ENCODE measurements at places on chromosomes 2 and 18. TPM values are rescaled to one million over a fixed set of nuclear protein-coding genes. Genes with fewer than 3 reads are reported as not detected.

The INO80C gene
- total RNA-seq = 49.4 TPM

The MC2R gene
- not detected for total RNA-seq

DNA sequence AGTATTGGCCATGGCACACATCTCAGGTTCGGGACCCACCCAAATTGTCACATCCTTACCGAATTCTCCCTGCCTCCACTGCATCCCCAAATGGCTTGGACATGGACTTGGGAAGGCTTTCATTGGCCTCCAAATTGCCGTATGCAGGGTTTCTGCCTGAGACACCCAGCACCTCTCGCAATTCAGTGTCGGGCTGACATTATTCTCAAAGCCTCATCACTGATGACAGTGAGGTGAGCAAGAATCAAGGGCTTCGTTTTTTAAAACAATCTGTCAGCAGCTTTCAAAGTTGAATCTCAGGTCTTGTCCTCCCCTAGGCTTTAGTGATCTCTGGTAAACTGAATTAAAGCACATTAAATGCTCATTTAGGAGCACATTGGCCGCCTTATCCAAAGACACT is 29.5 kb upstream of the TGFA start:
- H3K4me3 ChIP-seq = no peak overlapping the region
- H3K4me1 ChIP-seq = no peaks in the 10 kb centered on the region
- DNase-seq = no peak
- no peak overlapping the region for H3K27ac ChIP-seq
- H3K27me3 ChIP-seq = peaks cover 12% of the 10 kb centered on the region

The DPY30 gene
- total RNA-seq = 135 TPM

DNA sequence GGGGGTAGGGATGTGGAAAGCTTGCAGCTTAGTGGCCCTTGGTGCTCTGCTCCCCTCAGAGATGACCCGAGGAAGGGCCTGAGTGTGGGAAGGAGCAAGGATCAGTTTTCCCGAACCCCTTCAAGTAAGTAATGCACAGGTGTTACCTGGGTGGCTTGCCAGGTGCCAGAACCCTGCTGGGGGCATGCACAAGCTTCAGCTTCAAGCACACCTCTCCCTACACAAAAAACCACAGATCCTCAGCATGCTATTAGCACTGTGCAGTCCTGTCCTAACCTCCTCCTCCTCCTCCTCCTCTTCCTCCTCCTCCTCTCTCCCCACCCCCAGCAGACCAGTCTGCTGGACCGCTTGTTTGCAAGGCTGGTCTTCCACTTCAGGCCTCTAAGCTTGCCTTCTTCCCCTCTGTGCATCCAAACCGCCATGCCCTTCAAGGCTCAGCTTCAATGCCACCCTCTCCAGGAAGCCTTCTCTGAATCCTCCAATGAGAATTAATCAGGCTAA is 114.8 kb downstream of the ACAA2 start:
- no peak overlapping the region for H3K27ac ChIP-seq
- no peak overlapping the region for H3K4me3 ChIP-seq
- H3K36me3 ChIP-seq = no peaks in the 10 kb centered on the region
- no peaks in the 10 kb centered on the region for H3K27me3 ChIP-seq

GRCh38 chr2:238847841-238848690 is at the start of gene TWIST2:
Gene TWIST2 (plus strand): TSS chr2:238848085. CDS start chr2:238848216, 131 bp downstream.
- peak; percentile 66 for DNase-seq
- H3K27me3 ChIP-seq = peaks cover 81% of the 10 kb centered on the region
- peaks cover 11% of the 10 kb centered on the region for H3K4me1 ChIP-seq
- no peak within 1 kb of the TSS for H3K27ac ChIP-seq
- no peaks in the 10 kb centered on the region for H3K36me3 ChIP-seq

The SPATA3 gene
- not detected for total RNA-seq

The CENPO gene
- total RNA-seq = 35.2 TPM

- H3K27ac ChIP-seq = peak overlapping the region; percentile 55
- no peaks in the 10 kb centered on the region for H3K27me3 ChIP-seq
- H3K4me3 ChIP-seq = no peak overlapping the region
Observed at GRCh38 chr2:148907085-148907785, 32.2 kb downstream of the KIF5C start.

GRCh38 chr18:12837747-12838146 is 46.3 kb downstream of the PTPN2 start:
- H3K27ac ChIP-seq = 0 out of 2 replicates have a peak overlapping the region, but pooled peaks have one; percentile 64
- DNase-seq = no peak
- H3K36me3 ChIP-seq = 0 out of 2 replicates have a peak, but pooled peaks cover 6% of the 10 kb centered on the region
- no peaks in the 10 kb centered on the region for H3K27me3 ChIP-seq

GRCh38 chr2:30226144-30227032 is 4.9 kb upstream of the LBH start:
- H3K36me3 ChIP-seq = no peaks in the 10 kb centered on the region
- no peak overlapping the region for H3K27ac ChIP-seq
- H3K4me3 ChIP-seq = no peak overlapping the region
- H3K27me3 ChIP-seq = peaks cover 34% of the 10 kb centered on the region

The LIPG gene
- total RNA-seq = 6.8 TPM

DNA sequence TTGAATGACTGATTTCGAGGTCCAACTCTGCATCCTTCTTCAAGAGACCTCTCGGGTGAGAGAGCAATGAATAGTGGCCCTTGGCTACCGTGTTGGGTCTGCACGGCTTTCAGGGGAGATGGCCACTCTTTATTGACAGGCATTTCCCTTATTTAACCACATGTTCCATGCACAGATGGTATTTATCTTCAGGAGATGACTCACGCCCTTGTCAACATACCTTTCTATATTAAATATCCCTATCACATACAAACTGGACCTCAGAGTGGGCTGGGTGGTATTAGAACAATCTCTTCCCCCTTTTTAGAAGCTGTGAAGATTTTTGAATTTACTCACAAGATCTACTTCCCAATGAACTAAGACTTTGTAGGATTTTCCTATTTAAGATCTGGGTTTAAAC is 109.6 kb upstream of the CDC42EP3 start:
- no peak overlapping the region for H3K4me3 ChIP-seq
- H3K4me1 ChIP-seq = peaks cover 8% of the 10 kb centered on the region
- H3K36me3 ChIP-seq = no peaks in the 10 kb centered on the region
- no peak for DNase-seq
- H3K27ac ChIP-seq = no peak overlapping the region
- H3K27me3 ChIP-seq = no peaks in the 10 kb centered on the region

GRCh38 chr2:177422271-177422670 is 29.7 kb downstream of the AGPS start:
- no peak overlapping the region for H3K27ac ChIP-seq
- H3K4me3 ChIP-seq = no peak overlapping the region
- H3K27me3 ChIP-seq = no peaks in the 10 kb centered on the region
- H3K4me1 ChIP-seq = no peaks in the 10 kb centered on the region
- no peak for DNase-seq

GRCh38 chr2:163401481-163401880 is 334.3 kb downstream of the FIGN start:
- no peaks in the 10 kb centered on the region for H3K36me3 ChIP-seq
- no peak overlapping the region for H3K27ac ChIP-seq
- DNase-seq = no peak
- H3K27me3 ChIP-seq = no peaks in the 10 kb centered on the region
- no peak overlapping the region for H3K4me3 ChIP-seq

DNA sequence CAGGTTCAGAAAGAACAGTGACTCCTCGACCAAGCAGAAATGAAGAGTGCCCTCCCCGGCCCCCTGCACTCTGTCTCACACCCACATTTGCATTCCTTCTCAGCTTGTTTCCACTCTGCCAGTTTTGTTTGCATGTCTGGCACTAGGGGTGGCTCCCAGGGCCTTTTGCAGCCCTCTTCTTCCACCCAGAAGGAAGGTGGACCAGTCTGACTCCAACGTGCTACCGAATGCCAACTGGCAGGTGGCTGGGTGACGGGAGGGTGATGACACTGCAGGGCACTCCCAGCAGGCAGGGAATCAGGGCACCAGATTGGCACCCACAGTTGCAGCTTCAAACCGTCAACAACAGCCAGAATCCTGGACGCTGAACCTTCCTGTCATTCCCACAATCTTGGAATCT is 371.1 kb downstream of the TXNL1 start:
- DNase-seq = no peak
- no peak overlapping the region for H3K27ac ChIP-seq
- no peak overlapping the region for H3K4me3 ChIP-seq
- H3K36me3 ChIP-seq = no peaks in the 10 kb centered on the region
- H3K4me1 ChIP-seq = no peaks in the 10 kb centered on the region

DNA sequence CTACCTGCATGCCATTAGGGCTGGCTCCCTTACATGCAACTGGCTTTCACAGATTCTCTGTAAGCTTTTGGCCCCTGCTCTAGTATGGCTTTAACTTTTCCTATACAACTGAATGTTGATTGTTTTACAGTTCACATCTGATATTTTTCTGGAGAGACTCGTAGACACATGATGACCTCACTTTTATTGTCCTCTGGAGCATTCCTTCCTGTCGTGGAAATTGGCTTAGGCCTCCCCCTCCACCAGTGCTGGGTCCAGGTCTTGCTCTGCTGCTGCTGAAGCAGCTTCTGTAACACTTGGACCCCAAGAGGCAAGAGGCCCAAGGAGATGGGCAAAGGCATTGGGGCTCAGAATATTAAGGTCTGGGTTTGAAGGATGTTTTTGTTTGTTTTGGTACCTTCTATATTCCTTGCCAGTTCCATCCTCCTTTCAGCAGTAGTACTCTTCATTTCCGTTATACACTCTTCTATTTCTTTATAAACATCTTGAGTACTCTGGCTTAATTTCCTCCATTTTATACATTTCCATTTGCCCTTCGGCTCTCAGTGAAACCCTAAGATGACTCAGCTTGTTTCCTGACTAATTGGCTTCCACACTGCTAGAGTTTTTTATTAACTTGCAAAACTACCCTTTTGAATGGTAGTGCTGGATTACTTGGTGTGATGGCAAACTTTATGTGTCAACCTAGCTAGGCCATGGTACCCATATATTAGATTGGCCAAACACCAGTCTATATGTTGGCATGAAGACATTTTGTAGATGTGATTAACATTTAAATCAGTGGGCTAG is 219.8 kb downstream of the CDCA7 start:
- H3K4me3 ChIP-seq = no peak overlapping the region
- peaks cover 43% of the 10 kb centered on the region for H3K4me1 ChIP-seq
- peaks cover 12% of the 10 kb centered on the region for H3K36me3 ChIP-seq
- no peaks in the 10 kb centered on the region for H3K27me3 ChIP-seq
- no peak for DNase-seq

The COBLL1 gene
- 6.3 TPM for total RNA-seq

GRCh38 chr18:50928551-50928950 is 39.3 kb upstream of the ELAC1 start:
- no peak overlapping the region for H3K27ac ChIP-seq
- no peak for DNase-seq
- H3K27me3 ChIP-seq = no peaks in the 10 kb centered on the region
- H3K36me3 ChIP-seq = peaks cover 52% of the 10 kb centered on the region
- H3K4me3 ChIP-seq = no peak overlapping the region

GRCh38 chr2:43874776-43875451 is 36.1 kb downstream of the ABCG8 start:
- H3K4me1 ChIP-seq = peaks cover 2% of the 10 kb centered on the region
- peaks cover 18% of the 10 kb centered on the region for H3K27me3 ChIP-seq
- no peak overlapping the region for H3K4me3 ChIP-seq
- H3K27ac ChIP-seq = no peak overlapping the region
- no peak for DNase-seq
- no peaks in the 10 kb centered on the region for H3K36me3 ChIP-seq

DNA sequence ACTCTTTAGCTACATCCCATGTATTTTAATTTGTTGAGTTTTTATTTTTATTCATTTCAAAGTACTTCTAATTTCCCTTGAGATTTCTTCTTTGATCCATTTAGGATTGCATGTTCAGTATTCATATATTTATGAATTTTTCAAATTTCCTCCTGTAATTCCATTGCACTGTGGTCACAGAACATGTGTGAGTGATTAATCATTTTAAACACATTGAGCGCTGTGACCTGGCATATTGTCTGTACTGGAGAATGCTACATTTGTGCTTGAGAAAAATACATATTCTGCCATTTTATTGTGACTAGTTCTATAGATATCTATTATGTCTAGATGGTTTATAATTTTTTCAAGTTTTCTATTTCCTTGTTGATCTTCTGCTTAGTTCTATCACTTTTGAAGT is 353.7 kb downstream of the RAD51AP2 start:
- H3K4me3 ChIP-seq = no peak overlapping the region
- no peaks in the 10 kb centered on the region for H3K4me1 ChIP-seq

- peaks cover 51% of the 10 kb centered on the region for H3K4me1 ChIP-seq
- 0 out of 2 replicates have a peak overlapping the region, but pooled peaks have one; percentile 30 for H3K27ac ChIP-seq
- peaks cover 7% of the 10 kb centered on the region for H3K36me3 ChIP-seq
- H3K27me3 ChIP-seq = peaks cover 24% of the 10 kb centered on the region
- H3K4me3 ChIP-seq = no peak overlapping the region
- DNase-seq = no peak
Observed at GRCh38 chr18:3653263-3653850, 203.4 kb downstream of the TGIF1 start.

GRCh38 chr2:109521233-109522062 is 92.3 kb downstream of the SEPTIN10 start:
- no peak for DNase-seq
- no peak overlapping the region for H3K4me3 ChIP-seq
- H3K4me1 ChIP-seq = peaks cover 3% of the 10 kb centered on the region
- H3K27me3 ChIP-seq = no peaks in the 10 kb centered on the region
- H3K27ac ChIP-seq = no peak overlapping the region

The PDE1A gene
- total RNA-seq = 0.25 TPM

- H3K27ac ChIP-seq = peak overlapping the region; percentile 30
- peaks cover 22% of the 10 kb centered on the region for H3K4me1 ChIP-seq
- no peaks in the 10 kb centered on the region for H3K36me3 ChIP-seq
- no peaks in the 10 kb centered on the region for H3K27me3 ChIP-seq
- no peak for DNase-seq
- no peak overlapping the region for H3K4me3 ChIP-seq
Observed at GRCh38 chr18:36264283-36264682, 33.2 kb upstream of the FHOD3 start.

- H3K4me3 ChIP-seq = no peak overlapping the region
- no peak overlapping the region for H3K27ac ChIP-seq
- peaks cover 3% of the 10 kb centered on the region for H3K4me1 ChIP-seq
- DNase-seq = no peak
- no peaks in the 10 kb centered on the region for H3K36me3 ChIP-seq
- no peaks in the 10 kb centered on the region for H3K27me3 ChIP-seq
Observed at GRCh38 chr2:12498704-12499103, 218.0 kb upstream of the TRIB2 start.
